ENCODE measurements at places on chromosomes 3 and 15. TPM values are rescaled to one million over a fixed set of nuclear protein-coding genes. Genes with fewer than 3 reads are reported as not detected.

Gene ATP13A5
- total RNA-seq, result not detected

Gene RLBP1
- not detected for total RNA-seq

Gene GOLGA6A
- total RNA-seq, result not detected

Gene PLSCR5
- not detected for total RNA-seq

Gene PAQR5
- 9.6 TPM for total RNA-seq

Gene CNBP
- 277 TPM for total RNA-seq

Gene CISH
- total RNA-seq, result 0.57 TPM

Gene CASR
- total RNA-seq, result not detected

Gene KLHL40
- not detected for total RNA-seq

Gene DNAJC17
- 14.1 TPM for total RNA-seq

Gene LYZL4
- not detected for total RNA-seq

Gene SLC22A13
- 0.28 TPM for total RNA-seq

Gene TMEM266
- total RNA-seq, result 0.09 TPM

Gene CD96
- 0.09 TPM for total RNA-seq

Gene TRIM42
- not detected for total RNA-seq

Gene SLC28A2
- not detected for total RNA-seq

Gene EFHB
- 0.28 TPM for total RNA-seq

Gene ROBO1
- 98.5 TPM for total RNA-seq

Gene DOCK3
- 0.09 TPM for total RNA-seq

Gene HCN4
- not detected for total RNA-seq

Gene MITF
- total RNA-seq, result 24.0 TPM

Gene IQCF5
- total RNA-seq, result not detected

Gene CERS3
- total RNA-seq, result 0.14 TPM

Gene DZIP1L
- 29.4 TPM for total RNA-seq

Gene PFN2
- total RNA-seq, result 170 TPM

Gene TMEM212
- not detected for total RNA-seq

All from smooth muscle cell of bladder (primary cell).